ENCODE measurements at places on chromosomes 11 and 22. TPM values are rescaled to one million over a fixed set of nuclear protein-coding genes. Genes with fewer than 3 reads are reported as not detected.

The RTN4R gene
- total RNA-seq = 0.29 TPM

The ARHGAP1 gene
- total RNA-seq = 13.6 TPM

The GRK3 gene
- 1.4 TPM for total RNA-seq

The CRYBA4 gene
- not detected for total RNA-seq

The CD3D gene
- total RNA-seq = 5.7 TPM

The ROBO4 gene
- total RNA-seq = not detected

The PACSIN3 gene
- total RNA-seq = 1.1 TPM

The HMOX1 gene
- 1.3 TPM for total RNA-seq

- H3K27me3 ChIP-seq = no peaks in the 10 kb centered on the region
- H3K4me3 ChIP-seq = no peak overlapping the region
- no peaks in the 10 kb centered on the region for H3K36me3 ChIP-seq
- DNase-seq = no peak
Observed at GRCh38 chr22:48431014-48431413, 1396.7 kb downstream of the BRD1 start.

DNA sequence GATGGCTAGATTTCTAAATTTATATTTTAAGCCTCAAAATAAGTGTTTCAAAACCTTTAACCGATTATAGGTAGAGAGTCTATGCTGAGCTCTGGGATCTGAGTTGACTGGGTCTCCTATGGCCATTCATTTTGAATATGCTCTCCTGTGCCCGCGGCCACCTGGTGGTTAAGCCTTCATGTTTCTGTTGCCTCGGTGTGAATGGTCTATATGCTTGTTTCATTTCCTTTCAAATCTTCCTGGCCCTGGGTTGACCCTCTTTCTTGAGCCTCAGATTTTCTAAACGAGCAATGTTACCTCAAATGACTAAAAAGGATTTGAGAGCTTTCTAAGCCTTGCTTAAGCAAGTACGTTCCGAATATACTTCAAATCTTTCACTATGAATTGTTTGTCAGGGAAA lies 789.4 kb upstream of the KIRREL3 start:
- no peaks in the 10 kb centered on the region for H3K36me3 ChIP-seq
- H3K4me1 ChIP-seq = no peaks in the 10 kb centered on the region
- peak; percentile 49 for DNase-seq
- H3K27me3 ChIP-seq = no peaks in the 10 kb centered on the region

GRCh38 chr11:3855808-3856491 lies 486 bp downstream of the STIM1 start:
- DNase-seq = no peak
- H3K36me3 ChIP-seq = no peaks in the 10 kb centered on the region
- H3K4me1 ChIP-seq = peaks cover 50% of the 10 kb centered on the region
- no peaks in the 10 kb centered on the region for H3K27me3 ChIP-seq
- no peak overlapping the region for H3K27ac ChIP-seq

DNA sequence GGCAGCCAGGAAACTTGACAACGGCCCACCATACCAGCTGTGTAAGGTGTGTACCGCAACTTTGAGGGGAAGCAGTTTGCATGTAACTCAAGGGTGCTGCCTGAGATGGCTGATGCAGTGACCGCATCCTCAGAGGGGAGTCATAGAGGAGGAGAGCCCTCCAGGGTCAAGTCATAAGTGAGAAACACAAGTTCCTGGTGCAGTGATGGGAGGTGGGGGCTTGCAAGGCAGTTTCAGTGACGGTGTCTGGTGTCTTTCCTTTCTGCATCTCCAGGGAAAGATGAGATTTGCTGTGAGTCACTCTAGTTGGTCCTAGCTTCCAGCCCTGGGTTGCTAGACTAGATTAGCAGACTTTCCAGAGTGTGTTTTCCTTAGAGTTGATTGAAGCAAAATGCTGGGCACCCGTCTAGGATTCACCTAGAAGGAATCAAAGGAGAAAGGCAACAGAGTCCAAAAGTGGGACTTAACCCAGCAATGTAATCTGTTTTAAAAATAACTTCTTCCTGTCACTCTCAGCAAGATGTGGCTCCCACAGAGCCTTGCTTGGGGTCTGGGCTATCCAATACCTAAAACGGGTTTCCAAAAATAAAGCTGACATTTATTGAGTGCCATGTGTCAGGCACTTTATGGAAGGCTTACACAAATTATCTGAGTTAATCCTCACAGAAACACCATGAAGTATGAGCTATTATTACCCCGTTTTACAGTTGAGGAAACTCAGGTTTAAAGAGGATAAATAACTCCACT lies 265.4 kb upstream of the PLET1 start:
- H3K27ac ChIP-seq = no peak overlapping the region
- no peak overlapping the region for H3K4me3 ChIP-seq
- H3K27me3 ChIP-seq = no peaks in the 10 kb centered on the region

DNA sequence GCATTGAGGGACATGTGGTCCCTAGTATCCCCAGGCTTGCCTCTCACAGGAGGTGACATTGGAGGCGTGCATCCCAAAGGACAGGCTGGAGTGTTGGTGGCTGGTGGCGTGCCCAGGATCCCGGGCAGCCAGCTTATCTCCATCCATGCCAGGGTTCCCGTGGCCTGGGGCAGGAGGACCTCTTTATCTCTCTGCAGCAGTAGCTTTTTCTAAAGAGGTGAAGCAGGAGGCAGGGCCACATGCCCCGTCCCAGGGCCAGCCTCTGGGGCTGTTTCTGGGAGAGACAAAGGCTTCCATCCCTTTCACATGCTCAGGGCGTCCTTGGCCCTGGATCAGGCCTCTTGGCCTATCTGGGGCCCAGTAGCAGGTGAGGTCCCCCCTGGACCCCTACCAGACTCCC lies 19.7 kb downstream of the PARVG start:
- no peak for DNase-seq
- H3K4me3 ChIP-seq = no peak overlapping the region
- no peaks in the 10 kb centered on the region for H3K27me3 ChIP-seq
- H3K4me1 ChIP-seq = peaks cover 16% of the 10 kb centered on the region
- no peaks in the 10 kb centered on the region for H3K36me3 ChIP-seq

DNA sequence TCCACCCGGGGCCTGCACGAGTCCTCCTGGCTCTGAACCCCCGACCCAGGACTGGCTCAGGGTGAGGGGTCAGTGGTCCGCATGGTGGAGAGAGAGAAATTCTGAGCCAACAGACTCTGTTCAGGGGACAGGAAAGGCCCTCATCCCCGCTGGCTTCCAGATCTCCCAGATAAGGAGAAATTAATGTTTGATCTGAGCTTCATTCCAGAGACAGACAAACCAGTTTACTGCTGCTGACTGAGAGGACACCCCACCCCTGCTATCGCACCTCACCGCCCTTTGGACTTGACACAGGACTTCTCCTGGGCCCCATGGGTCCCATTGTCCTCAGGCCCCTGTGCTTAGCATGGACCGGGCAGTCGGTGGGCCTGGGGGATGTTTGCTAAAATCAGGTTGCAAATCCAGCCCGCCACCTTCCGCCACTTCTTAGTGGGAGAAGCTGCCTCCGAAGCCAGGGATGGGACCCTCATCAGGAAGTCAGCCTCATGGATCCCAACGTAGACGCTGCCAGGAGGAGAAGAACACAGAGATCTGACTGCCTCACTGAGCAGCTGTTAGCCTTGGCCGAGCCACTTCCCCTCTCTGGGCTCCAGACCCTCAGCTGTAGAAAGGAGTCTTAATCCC lies 11.2 kb upstream of the UPK3A start:
- H3K4me1 ChIP-seq = peaks cover 14% of the 10 kb centered on the region
- 0 out of 2 replicates have a peak, but pooled peaks cover 3% of the 10 kb centered on the region for H3K27me3 ChIP-seq
- no peak overlapping the region for H3K27ac ChIP-seq
- H3K4me3 ChIP-seq = no peak overlapping the region
- no peaks in the 10 kb centered on the region for H3K36me3 ChIP-seq
- DNase-seq = no peak

- H3K36me3 ChIP-seq = peaks cover 45% of the 10 kb centered on the region
- no peak overlapping the region for H3K4me3 ChIP-seq
- peaks cover 3% of the 10 kb centered on the region for H3K4me1 ChIP-seq
Observed at GRCh38 chr22:24338726-24339451, 68.3 kb downstream of the SPECC1L start.

DNA sequence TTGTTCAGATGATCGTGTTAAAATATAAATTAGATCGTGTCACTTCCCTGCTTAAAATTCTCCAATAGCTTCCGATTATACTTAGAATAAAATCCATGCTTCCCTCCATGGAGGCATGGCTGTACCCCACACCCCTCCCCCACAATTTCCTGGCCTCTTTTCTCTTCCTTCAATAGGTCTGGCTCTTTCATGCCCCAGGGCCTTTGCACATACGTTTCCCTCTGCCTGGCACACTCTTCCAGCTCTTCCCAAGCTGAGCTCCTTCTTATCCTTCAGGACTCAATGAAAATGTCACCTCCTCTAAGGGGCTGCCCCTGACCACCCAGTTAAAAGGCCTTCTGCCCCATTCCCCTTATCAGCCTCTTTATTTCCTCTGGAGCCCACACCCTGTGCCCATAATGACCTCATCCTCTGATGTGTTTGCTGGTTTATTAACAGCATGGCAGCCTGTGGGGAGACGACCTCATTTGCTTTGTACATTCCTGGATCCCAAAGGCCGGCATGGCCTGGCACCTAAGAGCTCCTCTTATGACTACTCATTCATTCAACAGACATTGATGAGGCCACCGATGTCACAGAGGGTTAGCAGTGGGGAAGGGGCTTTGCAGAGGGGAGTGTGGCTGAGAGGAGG lies 9.0 kb upstream of the FLRT1 start:
- H3K27ac ChIP-seq = no peak overlapping the region
- no peak overlapping the region for H3K4me3 ChIP-seq
- no peaks in the 10 kb centered on the region for H3K36me3 ChIP-seq
- no peak for DNase-seq
- no peaks in the 10 kb centered on the region for H3K27me3 ChIP-seq

DNA sequence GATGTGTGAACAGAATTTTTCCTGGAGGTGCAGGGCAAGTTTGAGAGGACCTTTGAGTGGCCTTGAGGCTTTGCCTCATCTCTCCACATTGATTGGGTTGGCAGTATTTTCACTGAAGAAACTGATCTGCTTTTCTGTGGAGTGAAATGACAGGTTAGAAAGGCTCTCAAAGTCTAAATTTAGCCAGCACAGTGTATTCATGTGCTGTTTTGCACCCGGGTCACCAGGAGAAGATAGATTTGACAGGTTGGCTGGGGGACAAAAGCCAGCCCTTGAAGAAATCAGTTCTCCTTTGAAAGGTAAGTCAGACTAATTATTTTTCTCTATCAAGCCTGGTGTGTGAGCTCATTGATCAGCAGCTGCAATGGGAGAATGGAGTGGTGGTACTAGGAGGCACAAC lies 152.9 kb downstream of the DBX1 start:
- no peak overlapping the region for H3K4me3 ChIP-seq
- no peak for DNase-seq
- no peaks in the 10 kb centered on the region for H3K4me1 ChIP-seq
- H3K27me3 ChIP-seq = no peaks in the 10 kb centered on the region

GRCh38 chr11:119339589-119340334 lies 921 bp downstream of the C1QTNF5 start:
- no peaks in the 10 kb centered on the region for H3K27me3 ChIP-seq
- no peak overlapping the region for H3K27ac ChIP-seq
- H3K4me3 ChIP-seq = no peak overlapping the region

GRCh38 chr22:49930596-49931412 lies 12.4 kb downstream of the CRELD2 start:
- no peaks in the 10 kb centered on the region for H3K36me3 ChIP-seq
- H3K27ac ChIP-seq = no peak overlapping the region

GRCh38 chr11:10097615-10098014 lies 196.4 kb downstream of the SBF2 start:
- H3K4me1 ChIP-seq = no peaks in the 10 kb centered on the region
- H3K36me3 ChIP-seq = no peaks in the 10 kb centered on the region
- DNase-seq = no peak
- H3K4me3 ChIP-seq = no peak overlapping the region

GRCh38 chr11:31236143-31236542 lies 133.4 kb downstream of the DCDC1 start:
- no peaks in the 10 kb centered on the region for H3K4me1 ChIP-seq
- H3K27ac ChIP-seq = no peak overlapping the region
- DNase-seq = peak; percentile 59
- H3K4me3 ChIP-seq = no peak overlapping the region
- no peaks in the 10 kb centered on the region for H3K27me3 ChIP-seq
